ENCODE measurements at places on chromosomes 7 and 10.

GRCh38 chr10:133162178-133162909, 2.3 kb downstream of the KNDC1 start:
- DNase-seq, result no peak

- DNase-seq, result no peak
These were observed 25.9 kb downstream of the LYZL1 start for GRCh38 chr10:29314726-29315125.

- no peak for DNase-seq
These were observed 31.9 kb downstream of the HEPACAM2 start for GRCh38 chr7:93194386-93194785.

GRCh38 chr7:17782216-17782549, 158.1 kb downstream of the SNX13 start:
- DNase-seq, result no peak

DNA sequence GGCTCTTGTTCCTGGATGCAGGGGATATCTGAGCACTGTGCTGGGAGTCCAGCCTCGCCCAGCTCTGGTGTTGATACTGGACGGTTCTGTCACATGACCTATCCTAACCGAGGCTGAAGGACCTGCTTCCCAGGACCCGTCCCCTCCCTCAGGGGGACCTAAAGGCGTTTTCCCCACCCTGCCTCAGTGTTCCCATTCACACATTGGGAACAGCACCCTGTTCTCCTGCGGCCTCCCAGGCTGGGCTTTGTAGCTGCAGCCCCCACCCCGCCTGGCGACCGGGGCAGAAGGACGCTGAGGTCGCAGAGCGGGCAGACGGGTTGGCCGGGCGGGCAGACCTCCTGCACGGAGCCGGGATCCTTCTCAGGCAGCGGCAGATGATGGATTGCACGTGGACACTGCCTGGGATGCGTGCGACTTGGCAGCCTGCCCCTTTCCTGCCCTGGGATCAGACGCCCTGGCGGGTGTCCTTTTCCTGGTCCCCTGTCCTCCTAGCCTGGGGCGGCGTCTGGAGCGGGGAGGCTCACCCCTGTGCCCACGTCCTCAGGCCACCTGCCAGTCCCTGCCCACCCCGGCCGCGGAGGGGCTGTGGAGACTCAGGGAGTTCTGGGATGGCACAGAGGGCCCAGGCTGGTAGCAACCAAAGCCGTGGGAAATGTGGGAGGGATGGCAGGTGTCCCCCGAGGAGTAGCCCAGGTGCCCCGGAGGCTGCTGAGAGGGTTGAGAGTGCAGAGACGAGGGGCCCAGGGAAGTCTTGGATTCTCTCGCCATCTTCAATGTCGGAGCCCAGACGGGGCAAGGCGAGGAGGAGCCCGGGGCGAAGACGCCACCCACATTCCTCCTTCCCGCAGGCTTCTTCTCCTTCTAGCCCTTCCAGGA, 17.2 kb upstream of the PSMG3 start:
- DNase-seq, result no peak

DNA sequence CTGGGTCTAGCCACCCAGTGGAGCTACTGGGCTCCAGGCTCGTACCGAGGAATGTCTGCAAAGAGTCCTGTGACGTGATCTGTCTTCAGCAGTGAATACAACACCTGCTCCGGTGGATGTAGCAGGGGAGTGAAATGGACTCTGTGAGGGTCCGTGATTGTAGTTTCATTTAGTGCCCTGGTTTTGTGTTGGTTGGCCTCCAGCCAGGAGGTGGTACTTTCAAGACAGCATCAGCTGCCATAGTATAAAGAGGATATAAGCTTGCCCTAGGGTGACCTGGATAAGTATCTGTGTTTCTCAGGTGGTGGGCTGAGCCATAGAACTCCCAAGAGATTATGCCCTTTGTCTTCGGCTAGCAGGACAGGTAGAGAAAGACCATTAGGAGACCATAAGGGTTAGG, 24.6 kb upstream of the WNT2 start:
- no peak for DNase-seq
